Uterine smooth muscle cell (primary cell): ENCODE measurements at places on chromosomes 7 and 10. TPM values are rescaled to one million over a fixed set of nuclear protein-coding genes. Genes with fewer than 3 reads are reported as not detected.

The TMEM139 gene
- total RNA-seq, result under 0.01 TPM in 1 of 2 replicates, not detected in the other

The ECHDC3 gene
- total RNA-seq, result 7.2 and 12.0 TPM in 2 replicates

The CTAGE4 gene
- total RNA-seq, result 1.7 TPM in 1 of 2 replicates, not detected in the other

The PRPS1L1 gene
- not detected in 2 replicates for total RNA-seq

The TMEM176A gene
- 0.22 TPM in 1 of 2 replicates, not detected in the other for total RNA-seq

The TMEM236 gene
- 0.11 and 0.12 TPM in 2 replicates for total RNA-seq

The ERVW-1 gene
- not detected in 2 replicates for total RNA-seq

The ACBD5 gene
- total RNA-seq, result 24.8 and 26.5 TPM in 2 replicates

The SPDYE5 gene
- 0.11 and 0.12 TPM in 2 replicates for total RNA-seq

The CPA2 gene
- not detected in 2 replicates for total RNA-seq

The GDF2 gene
- not detected in 2 replicates for total RNA-seq

The FOXL3 gene
- not detected in 2 replicates for total RNA-seq

The DLG5 gene
- 41.1 and 45.2 TPM in 2 replicates for total RNA-seq

The ATRNL1 gene
- total RNA-seq, result 0.62 and 1.00 TPM in 2 replicates

The GPR158 gene
- under 0.01 TPM in 1 of 2 replicates, not detected in the other for total RNA-seq

The CPN1 gene
- not detected in 2 replicates for total RNA-seq

The CTTNBP2 gene
- 5.4 and 7.0 TPM in 2 replicates for total RNA-seq

The PRTFDC1 gene
- total RNA-seq, result 13.5 and 22.9 TPM in 2 replicates

The GAD2 gene
- total RNA-seq, result not detected in 2 replicates

The GRM3 gene
- total RNA-seq, result not detected in 2 replicates

The MAP3K8 gene
- 4.1 and 4.5 TPM in 2 replicates for total RNA-seq

The AOAH gene
- not detected in 2 replicates for total RNA-seq

The SERPINE1 gene
- total RNA-seq, result 410 and 462 TPM in 2 replicates
